ENCODE measurements at places on chromosomes 12 and 14.
A peak's percentile ranks its signal among the peaks of the same experiment; 100 is the strongest.

- no peak for DNase-seq
Measured at GRCh38 chr14:92645841-92646478, 102.5 kb downstream of the LGMN start.

GRCh38 chr14:64196814-64197411 is 97.3 kb downstream of the ESR2 start:
- DNase-seq: no peak

- no peak for DNase-seq
Measured at GRCh38 chr14:99647411-99647810, 2.5 kb downstream of the HHIPL1 start.

DNA sequence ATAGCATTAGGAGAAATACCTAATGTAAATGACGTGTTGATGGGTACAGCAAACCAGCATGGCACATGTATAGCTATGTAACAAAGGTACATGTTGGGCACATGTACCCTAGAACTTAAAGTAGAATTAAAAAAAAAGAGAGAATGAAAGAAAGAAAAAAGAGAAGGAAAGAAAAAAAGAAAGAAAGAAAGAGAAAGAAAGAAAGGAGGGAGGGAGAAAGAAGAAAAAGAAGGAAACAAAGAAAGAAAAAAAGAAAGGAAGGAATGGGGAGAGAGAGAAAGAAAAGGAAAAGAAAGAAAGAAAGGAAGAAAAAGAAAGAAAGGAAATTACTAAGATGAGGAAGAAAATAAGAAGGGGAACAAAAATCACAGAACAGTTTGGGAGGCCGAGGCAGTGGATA is 925.5 kb downstream of the LRFN5 start:
- no peak for DNase-seq

DNA sequence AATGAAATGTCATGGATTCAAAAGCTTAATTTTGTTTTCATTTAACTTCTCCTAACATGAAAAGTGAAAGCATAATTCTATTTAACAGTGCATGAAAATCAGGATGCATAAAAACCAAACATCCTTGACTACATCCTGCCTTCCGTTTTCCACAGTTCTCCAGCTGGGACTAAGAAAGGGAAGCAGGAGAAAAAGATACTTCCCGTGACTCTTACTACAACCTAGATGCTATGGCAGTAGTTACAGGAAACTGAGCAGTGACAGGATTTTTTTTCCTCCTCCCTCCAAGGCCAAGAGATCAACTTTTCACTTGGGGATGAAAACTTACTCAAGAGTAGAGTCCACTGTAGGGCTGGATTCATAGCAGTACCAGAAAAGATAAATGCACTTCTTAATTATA is 2.6 kb downstream of the EXOC5 start:
- DNase-seq: no peak

- DNase-seq: no peak
Measured at GRCh38 chr12:32159925-32160324, 53.3 kb downstream of the BICD1 start.

DNA sequence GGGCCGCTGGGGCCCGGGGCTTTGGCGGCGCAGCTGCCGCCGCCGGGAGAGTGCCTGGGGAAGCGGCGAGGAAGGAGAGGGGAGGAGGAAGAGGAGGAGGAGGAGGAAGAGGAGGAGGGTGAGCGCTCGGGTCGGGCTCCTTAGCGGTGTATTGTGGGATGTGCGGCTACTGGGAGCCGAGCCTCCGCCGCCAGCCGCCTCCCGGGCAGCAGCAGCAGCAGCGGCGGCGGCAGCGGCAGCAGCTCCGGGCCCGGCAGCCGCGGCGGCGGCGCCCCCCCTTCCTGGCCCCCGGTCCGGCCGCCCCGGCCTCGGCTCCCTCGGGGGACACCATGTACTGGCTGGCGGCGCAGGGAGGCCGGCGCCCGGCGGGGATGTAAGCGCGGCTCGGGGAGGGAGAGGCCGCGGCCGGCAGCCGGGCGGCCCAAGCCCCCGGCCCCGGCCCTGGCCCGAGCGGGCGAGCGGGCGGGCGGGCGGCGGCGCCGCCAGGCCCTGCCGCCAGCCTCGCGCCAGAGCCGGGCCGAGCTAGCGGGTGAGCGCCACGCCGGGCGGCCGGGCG is at the start of gene SETD1B:
TSS of gene SETD1B (plus strand) at position 149 of the 556 bp plus-strand sequence. CDS start 729 bp downstream, outside the sequence.
- peak; percentile 71 for DNase-seq

DNA sequence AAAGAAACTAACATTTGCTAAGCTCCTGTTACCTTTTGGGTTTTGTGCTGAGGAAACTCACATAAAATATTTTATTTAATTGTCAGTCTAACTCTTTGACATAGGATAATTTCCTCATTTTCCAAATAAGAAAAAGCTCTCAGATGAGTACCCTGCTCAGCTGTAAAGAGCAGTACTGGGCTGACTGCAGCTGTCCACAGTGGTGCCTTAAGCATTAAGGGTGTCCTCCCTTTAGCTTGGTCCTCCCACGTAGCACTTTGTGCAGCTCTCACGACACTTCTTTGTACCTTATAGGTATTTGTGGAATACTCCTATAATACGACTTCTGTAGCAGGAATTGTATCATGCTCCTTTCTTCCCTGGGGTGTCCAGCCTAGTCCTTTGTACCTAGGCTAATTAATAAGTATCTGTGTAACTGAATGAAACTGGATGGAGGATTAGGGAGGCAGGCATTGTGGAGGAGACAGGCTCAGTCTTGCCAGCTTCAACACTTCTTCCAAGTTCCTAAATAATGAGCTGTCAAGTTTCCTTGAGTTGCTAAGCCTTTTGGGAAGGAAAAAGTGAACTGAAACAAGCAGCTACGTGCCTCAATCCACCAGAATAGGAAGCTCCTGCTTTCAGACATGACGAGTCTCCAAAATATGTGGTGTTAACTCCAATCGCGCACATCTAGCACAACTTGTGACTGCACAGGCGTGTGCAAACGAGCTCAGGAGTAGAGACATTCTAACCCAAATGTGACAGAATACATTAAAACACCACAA is 123.0 kb downstream of the SLC38A4 start:
- DNase-seq: no peak

- DNase-seq: no peak
Measured at GRCh38 chr12:114888928-114889584, 205.1 kb upstream of the TBX3 start.

DNA sequence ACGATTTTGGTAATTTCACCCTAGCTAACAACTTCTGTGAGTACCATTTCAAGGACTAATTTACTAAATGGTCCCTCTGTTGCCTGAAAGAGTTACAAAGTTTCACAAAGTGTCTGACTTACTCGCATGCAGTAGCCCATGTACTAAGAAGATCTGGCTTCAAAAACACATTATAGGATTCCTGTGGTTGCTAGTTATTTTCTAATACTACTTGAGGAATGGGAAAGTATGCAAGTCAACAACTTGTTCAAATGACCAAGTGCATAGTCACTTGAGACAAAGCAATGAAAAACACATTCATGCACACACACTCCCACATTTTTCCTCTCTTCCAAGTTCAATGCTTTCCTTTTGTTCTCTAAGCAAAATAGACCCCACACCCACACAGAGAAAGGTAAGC is 219.7 kb upstream of the TMPO start:
- DNase-seq: no peak

GRCh38 chr12:6840330-6840729 is 395 bp upstream of the GNB3 start:
- no peak for DNase-seq

DNA sequence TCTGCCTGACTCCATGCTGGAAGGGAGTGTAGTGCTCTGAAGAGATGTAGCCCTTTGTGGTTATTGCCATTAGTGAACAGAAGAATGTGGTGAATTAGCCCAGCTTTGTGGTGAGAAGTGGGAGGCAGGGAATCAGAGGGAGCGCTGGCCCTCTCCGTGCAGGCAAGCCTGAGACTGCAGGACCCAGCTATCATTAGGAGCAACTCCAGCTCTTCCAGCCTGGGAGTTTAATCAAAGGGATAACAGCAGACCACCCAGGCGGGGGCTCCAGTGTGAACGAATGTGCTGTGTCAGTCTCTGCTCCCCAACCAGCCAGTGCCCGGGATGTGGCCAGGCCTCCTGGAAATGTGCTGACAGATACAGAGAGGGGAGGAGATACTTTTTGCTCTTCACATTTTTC is 142.7 kb downstream of the TTLL5 start:
- no peak for DNase-seq

DNA sequence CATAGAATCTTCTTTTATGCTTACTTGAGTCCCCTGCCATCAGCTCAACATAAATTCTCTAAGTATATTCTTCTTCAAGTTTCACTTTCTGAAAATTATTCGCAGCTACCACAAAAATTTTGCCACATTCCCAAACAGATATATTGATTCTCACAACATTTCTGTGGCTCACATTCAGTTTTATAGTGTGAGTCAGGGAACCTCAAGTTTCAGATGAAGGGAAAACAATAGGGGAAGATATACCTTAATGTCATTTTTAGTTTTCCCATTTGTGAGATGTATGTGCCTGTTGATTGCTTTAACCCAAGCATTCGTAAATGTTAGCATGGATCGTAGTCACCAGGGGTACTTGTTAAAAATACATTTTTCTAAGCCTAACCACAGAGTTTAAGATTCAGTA is 465.8 kb downstream of the CCER1 start:
- DNase-seq: no peak

DNA sequence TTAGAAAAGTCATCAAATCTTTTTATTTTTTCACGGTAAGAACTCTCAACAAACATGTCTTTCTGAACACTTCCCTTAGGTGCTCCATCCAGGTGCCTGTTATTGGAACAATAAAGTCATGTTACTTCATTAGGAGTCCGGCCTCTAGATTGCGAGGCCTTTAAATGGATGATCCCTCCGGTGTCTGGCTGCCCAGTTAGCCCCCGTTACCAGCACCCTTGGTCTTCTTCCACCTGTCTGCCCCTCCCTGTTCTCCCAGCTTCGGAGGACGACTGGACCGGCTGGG is 593 bp upstream of the PA2G4 start:
- DNase-seq: no peak

DNA sequence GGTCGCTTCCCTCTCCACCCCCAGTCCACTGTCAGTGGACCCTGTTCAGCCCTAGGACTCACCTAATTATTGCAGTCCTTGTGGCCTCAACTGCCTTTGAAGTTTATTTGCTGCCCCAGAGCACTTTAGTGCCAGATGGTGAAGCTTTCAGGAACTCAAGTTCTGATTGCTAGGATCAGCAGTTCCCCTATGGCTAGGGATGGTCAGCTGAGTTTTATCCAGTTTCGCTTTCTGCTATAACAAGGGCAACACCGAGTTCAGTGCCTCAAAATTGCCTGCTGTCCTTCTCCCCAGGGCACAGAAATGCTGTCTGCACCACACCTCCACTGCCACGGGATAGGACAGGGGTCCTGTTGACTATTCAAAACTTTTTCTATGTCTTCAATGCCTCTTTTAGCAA is 295.0 kb downstream of the GPHN start:
- DNase-seq: no peak

DNA sequence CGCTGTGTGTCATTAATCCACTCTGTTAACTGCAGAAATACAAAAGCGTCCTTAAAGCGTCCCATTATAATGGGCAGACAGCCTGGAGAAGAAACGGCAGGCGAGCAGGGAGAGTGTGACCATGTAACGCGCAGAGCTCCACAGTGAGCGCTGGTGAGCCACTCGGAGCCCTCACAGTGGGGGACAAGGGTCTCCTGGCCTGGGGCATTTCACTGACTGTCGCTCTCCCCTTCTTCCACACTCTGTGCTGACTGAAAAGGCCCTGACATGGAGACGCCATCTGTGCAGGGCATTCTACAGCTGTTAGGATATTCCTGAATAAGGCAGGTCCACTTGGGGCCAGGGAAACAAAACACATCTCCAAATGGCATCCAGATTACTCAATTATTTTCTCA is 24.2 kb downstream of the CCDC92 start:
- no peak for DNase-seq

GRCh38 chr14:95346820-95347219 is 27.1 kb upstream of the CLMN start:
- no peak for DNase-seq

- no peak for DNase-seq
Measured at GRCh38 chr12:77005611-77006098, 59.7 kb downstream of the E2F7 start.

DNA sequence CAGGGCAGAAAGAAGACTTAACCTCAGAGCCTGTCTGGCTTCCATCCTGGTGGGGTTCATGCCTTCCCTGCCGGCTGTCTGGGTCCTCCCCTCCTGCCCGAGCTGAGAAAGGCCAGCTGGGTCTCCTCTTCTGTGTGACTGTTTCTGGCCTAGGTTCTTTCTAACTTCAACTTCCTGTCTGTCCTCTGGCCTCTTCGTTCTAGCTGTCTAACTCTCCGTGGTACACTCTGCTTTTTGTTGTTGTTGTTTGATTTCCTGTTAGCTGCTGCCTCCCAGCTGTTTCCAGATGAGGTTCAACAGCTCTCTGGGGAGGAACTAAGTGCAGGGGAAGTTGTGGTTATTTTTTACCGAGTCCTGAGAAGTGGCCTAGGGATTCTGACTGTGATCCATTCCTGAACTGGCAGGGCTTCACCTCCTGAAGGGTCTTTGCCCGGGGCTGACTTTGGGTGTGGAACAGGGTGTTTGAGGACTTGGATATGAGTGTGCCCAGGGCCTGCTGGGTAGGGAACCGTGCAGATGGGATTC is 3.2 kb downstream of the MLXIP start:
- DNase-seq: peak; percentile 66

DNA sequence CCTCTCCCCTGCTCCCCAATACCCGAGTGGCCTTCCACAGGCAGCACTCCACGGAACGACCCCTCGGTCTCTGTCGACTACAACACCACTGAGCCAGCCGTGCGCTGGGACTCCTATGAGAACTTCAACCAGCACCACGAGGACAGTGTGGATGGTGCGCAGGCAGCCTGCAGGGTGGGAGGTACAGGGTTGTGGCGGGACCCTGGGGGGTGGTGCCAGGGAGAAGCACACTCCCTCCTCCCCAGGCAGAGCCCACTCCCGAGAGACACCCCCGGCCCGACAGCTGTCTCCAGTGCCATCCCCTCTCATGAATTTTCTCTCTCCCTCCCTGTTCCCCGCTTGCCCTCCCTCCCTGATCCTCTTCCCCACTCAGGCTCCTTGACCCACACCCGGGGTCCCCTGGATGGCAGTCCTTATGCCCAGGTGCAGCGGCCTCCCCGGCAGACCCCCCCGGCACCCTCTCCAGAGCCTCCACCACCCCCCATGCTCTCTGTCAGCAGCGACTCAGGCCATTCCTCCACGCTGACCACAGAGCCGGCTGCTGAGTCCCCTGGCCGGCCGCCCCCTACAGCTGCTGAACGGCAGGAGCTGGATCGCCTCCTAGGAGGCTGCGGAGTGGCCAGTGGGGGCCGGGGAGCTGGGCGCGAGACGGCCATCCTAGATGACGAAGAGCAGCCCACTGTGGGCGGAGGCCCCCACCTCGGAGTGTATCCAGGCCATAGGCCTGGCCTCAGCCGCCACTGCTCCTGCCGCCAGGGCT is 9.0 kb downstream of the TNS2 start:
- no peak for DNase-seq

DNA sequence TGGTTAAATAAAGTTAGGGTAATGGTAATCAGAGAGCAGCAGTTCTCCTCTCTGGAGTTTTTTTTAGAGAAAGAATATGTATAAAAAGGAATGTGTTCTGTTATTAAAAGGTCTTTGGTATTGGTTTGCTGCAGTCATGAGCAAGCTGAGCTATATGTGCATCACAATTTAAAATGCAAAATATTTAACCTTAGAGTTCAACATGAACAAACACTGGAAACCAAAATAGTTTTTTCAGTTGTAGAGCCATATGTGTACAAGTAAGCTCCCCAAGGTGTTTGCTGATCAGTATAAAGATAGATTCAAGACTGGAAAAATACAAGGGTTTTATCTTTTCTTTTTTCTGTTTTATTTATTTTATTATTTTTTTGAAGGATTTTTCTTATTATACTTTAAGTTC is 245.0 kb downstream of the NUBPL start:
- no peak for DNase-seq

GRCh38 chr12:40794087-40794486 is 101.8 kb downstream of the CNTN1 start:
- no peak for DNase-seq

GRCh38 chr14:95331708-95332408 is 12.2 kb upstream of the CLMN start:
- DNase-seq: no peak
